Anterior cingulate cortex (tissue), 58 donors: ENCODE measurements at places on chromosomes 4 and X.

- DNase-seq: no peak
Observed at GRCh38 chr4:26613735-26614134, 29.9 kb downstream of the TBC1D19 start.

DNA sequence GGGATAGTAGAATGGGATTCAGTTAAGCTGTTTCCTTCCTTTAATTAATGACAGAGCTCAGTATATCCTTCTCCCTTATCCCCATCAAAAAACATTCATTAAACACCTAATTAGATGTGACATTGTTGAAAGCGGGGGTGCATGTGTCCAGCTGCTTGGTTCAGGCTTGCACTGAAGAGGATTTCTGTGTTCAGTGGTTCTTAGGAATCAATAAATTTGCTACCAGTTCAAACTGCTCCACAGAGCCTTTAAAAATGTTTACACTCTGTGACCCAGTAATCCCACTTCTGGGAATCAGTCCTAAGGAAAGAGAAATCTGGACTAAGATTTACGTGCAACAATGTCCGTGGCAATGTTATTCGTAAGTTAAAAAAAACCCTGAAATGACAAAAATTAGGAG is 7.2 kb upstream of the TMEM255A start:
- DNase-seq: no peak

DNA sequence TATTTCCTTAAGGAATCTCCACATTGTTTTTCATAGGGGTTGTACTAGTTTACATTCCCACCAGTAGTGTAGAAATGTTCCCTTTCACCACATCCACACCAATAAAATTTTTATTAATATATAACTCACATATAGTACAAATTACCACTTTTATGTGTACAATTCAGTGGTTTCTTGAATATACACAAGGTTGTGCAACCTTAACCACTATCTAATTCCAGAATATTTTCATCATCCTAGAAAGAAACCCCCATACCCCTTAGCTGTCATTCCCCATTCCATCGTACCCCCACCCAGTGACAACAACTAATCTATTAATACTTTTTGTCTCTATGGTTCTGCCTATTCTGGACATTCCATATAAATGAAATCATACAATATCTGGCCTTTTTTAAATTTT is 108.3 kb upstream of the USP9X start:
- DNase-seq: no peak

GRCh38 chr4:11451716-11452115 is 23.0 kb upstream of the HS3ST1 start:
- DNase-seq: no peak

DNA sequence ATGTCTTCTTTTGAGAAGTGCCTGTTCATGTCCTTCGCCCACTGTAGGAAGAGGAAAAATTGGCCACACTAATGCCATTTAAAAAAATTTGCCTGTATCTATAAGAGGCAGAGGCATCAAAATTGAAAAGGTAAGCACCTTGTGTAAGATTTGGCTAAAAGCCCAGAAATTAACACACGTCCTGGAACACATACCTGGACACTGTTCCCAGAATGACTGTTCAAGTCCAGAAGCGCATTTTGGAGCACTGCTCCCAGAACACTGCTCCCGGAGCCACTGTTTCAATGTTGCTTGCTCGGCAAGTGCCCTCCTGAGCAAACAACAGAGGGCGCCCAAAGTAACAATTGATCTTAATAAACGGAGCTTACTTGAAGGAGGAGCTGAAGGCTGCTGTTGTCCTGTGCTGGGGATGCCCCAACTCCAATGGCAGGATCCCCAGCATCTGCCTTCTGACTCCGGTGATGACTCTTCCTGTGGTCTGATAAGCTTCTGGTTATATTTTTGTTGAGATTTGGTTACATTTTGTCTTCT is 1958.6 kb downstream of the C4orf33 start:
- no peak for DNase-seq

GRCh38 chrX:119690921-119691716 is 1.8 kb downstream of the SEPTIN6 start:
- no peak for DNase-seq

DNA sequence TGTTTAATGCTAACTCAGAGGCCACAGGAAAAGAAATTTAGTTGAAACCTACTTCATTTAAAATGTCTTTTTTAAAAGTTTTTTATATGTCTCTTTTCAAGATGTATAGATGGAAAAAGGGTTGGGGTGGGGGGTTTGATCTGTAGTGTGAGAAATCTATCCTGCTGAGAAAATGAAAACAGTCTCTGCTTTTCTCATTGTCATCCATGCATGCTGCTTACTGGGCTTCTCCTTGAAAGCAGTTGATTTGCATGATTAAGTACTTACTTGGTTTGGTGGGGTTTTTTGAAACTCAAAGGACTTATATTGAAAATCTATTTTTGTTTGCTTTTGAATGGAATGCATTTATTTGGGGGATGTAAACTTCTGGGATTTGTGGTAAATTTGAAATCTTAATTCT is 313.6 kb upstream of the DKK2 start:
- DNase-seq: no peak

GRCh38 chr4:72953571-72953970 is 115.9 kb downstream of the COX18 start:
- no peak for DNase-seq

DNA sequence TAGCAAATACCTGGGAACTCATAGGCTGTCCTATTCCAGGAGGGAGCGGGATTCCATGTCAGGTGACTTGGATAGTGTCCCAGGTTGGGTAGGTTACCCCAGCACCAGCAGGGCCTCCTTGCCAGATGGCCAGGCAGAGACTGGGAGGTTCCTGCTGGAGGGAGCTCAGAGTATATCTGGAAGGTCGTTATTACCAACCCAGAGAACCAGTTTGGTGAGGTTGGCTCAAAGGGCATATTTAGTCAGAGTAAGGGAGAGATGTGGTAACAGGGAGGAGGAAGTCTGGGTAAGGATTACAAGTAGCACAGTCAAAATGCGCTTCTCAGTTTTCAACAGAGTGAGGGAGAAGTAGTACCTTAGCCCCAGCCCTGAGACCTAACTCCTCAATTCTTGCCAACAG is 53.3 kb upstream of the LNX1 start:
- no peak for DNase-seq

DNA sequence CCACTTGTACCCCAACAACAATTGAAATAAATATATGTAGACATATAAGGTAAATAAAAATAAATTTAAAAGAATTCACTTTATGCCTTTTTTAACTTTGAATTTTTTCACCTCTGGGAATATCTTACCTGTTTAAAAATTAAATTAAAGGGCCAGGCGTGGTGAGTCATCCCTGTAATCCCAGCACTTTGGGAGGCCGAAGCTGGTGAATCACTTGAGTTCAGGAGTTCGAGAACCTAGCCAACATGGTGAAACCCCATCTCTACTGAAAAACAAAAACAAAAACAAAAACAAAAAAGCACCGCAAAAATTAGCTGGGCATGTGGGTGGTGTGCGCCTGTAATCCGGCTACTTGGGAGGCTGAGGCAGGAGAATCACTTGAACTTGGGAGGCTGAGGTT is 164.8 kb downstream of the AASDH start:
- DNase-seq: no peak

DNA sequence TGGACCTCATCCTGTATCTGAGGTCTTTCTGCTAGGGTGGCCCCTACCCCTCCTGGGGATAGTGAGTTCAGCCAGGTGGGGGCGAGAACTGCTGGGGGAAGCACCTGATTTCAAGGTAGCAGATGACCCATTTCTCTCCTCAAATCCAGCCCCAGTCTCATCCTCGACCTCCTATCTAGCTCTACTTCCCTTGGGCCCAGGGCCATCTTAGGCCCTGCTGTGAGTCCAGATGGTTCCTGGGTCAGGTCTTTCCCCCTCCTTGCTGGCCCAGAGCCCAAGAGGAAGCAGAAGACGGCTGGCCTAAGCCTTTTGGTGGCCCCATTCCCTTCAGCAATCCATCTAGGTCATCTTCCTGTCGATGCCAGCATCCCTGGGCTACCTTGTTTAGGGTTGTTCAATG is 3.3 kb downstream of the CDK16 start:
- no peak for DNase-seq

GRCh38 chr4:80235451-80235850 is 31.0 kb upstream of the FGF5 start:
- no peak for DNase-seq

GRCh38 chr4:125390727-125391126 is 76.0 kb downstream of the FAT4 start:
- no peak for DNase-seq

GRCh38 chr4:212438-213188 is 88.3 kb downstream of the ZNF718 start:
- DNase-seq: peak; percentile 89

DNA sequence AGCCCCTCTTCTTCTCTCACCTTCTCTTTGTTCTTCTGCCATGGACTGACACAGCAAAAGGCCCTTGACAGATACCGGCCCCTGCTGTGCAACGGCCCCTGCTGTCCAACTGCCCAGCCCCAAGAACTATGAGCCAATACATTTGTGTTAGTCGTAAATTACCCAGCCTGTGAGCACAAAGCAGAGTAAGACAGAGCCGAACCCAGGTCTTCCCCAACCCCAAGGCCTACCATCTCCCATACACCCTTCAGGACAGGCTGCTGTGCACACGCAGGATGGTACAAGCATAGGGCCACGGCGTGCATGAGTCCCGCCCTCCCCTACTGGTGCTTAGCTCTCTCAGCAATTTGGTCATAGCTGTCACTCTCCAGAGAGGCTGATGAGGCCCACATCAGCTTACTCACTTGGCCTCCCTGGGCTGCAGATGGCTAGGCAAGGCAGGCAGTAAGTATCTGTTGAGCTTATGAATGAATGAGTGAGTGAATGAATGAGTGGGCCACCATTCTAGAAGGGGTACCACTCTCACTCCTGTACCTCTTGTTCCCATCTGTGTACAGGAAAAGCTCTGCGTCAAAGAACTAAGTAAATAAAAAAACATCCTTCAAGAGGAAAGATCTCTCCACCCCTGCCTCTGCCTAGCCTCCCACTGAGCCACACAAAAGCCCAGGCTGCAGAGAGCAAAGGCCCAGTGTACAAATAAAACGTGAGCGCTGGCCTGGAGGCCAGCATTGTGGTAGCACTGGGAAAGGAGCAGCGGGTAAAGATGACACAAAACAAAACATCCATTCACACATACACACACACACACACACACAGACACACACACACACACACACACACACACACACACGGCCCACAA is 13.9 kb downstream of the WDR1 start:
- no peak for DNase-seq

GRCh38 chr4:2371765-2372487 is 46.5 kb downstream of the ZFYVE28 start:
- no peak for DNase-seq

DNA sequence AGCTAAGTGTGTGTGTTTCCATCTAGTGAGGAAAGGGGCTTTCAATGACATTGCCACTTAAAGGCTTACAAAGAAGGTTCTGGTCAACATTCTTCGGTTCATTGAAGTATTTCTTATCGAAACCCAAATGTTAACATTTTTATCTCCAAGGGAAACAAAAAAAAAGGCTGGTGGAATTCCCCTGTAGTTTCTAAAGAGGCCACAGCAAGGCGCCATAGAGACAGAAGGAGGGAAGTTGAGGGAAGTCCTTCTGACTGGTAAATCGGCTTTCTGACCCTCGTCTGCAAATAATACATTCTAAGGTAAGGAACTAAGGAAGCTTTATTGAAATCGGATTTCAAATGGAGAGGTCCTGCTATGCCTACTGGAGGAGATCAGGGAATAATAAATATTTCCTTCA is 1.7 kb upstream of the ZFP42 start:
- DNase-seq: no peak
